ENCODE measurements at places on chromosomes 2 and 18.

DNA sequence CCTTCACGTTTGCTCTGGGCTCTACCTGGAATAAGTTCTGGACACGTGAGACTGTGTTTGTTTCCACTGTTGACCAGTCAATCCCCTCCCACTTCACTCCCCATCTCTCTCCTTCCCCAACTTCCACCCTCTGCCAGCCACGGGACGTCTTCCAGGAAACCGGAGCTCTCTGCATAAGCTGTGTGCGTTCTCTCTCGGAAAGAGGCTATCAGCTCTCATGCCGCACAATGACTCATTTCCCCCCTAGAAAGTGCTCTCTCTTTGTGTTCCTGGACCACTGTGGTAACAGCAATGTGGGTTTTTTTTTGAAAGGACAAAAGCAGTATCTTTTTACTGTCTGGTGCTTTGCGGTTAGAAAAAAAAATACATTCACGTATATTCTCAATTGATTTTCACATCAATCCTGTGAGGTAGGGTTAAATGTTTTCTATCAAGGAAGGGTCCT is 10.2 kb downstream of the PROKR1 start:
- DNase-seq: no peak

- DNase-seq: no peak
Observed at GRCh38 chr2:71526141-71526540, 72.8 kb downstream of the DYSF start.

DNA sequence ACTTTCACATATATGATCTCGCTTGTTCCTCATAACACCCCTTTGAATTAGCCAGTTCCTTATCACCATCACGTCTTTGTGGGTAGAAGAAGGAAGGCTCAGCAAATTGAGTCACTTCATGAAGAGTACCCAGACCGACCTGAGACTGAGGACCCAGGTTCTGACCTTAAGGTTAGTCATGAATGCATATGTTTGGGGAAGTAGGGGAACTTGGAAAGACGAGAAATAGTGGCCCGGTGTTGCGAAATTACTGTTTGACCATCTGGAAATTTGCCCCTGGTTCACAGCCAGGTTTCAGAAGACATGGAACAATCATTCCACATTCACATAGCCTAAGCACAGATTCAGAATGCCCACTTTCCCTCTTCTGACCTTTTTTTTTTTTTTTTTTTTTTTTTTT is 59.8 kb downstream of the MEIS1 start:
- no peak for DNase-seq

GRCh38 chr2:165007161-165007744 is 51.9 kb upstream of the SLC38A11 start:
- no peak for DNase-seq

- peak; percentile 37 for DNase-seq
Observed at GRCh38 chr2:208265371-208265800, 669 bp upstream of the PIKFYVE start.

- DNase-seq: no peak
Observed at GRCh38 chr2:188318161-188318749, 26.6 kb downstream of the GULP1 start.

DNA sequence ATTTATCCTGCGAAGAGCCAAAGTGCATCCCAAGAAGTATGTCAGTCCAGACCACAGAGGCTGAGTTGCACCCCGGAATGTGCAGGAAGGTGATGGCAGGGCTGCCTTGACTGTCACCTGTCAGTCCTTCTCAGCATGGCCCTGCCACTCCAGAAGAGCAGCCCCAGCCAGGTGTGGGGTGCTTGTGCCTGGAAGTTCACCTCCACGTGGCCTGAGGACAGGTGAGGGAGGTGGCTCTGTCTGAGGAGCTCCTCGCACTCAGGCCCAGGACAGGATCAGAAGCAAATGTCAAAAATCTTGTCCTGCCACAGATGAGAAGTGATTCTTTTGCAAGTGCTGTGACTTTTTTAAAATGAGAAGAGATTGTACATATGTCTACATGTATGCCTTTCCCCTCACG is 31.4 kb upstream of the B3GNT7 start:
- no peak for DNase-seq

DNA sequence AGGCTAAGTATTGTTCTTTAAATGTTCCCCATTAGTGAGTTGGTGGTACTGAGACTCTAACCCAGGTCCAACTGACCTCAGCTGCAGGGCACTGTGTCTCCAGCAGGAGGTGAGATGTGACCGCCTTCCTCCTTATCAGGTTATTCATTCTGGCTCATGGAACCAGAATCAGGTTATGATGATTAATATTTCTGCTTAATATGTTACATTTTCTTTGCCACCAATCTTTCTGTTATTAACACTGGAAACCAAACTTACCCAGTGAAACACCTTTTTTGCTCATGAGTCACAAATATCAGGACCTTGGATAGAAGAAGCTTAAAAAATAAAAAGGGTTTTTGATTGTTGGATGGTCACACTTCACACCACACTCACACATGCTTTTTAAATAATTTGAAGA is 85.4 kb downstream of the DPP4 start:
- DNase-seq: no peak

DNA sequence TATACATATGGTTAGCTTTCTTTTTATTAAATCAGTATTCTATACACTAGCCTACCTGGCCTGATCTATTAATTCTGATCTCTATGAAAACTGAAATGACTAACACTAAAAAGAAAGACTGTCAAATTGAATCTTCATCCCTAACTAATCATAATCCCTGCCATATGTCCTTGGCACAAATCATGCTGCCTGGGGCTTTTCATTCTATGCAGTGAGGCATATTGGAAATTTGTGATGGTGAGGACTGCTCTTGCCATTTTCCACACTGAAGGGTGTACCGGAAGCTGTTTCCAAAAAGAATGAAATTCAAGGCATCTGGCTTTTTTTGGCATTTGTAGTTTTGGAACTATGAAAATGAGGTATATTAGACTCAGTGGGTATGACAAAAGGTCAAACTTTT is 39.7 kb downstream of the RAPGEF4 start:
- DNase-seq: no peak

DNA sequence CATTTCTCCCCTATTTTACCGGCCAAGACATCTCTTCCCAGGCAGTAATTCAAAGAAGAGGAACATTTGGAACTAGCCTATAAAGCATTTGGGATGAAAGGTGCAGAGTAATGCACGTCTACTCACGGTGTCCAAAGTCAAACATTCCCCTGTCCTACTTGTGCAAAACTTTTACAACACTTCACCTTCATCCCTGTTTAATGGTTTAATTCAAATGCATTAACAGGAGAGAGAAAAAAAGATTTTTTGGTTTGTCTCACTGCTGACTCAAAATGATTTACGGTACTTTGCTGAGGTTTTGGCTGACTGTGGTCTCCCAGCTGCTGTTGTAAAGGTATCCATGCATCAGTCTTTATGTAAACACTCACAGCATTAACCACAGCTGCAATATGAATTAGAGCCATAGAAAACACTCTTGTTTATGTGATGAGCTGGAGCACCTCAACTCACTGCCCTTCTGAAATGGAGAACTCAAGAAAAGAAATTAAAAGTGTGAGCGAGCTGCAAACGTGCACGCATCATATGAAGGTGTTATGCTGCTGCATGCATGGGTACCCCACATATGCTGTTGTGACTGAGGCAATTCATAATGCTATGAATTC is 220.5 kb downstream of the PIEZO2 start:
- DNase-seq: no peak

GRCh38 chr2:26573241-26573925 is 67.8 kb downstream of the CIB4 start:
- DNase-seq: no peak

- no peak for DNase-seq
Observed at GRCh38 chr2:177314194-177314593, 49.7 kb upstream of the NFE2L2 start.

- no peak for DNase-seq
Observed at GRCh38 chr2:43050866-43051265, 175.5 kb downstream of the ZFP36L2 start.

GRCh38 chr2:220528180-220528675 is 900.8 kb downstream of the SLC4A3 start:
- DNase-seq: no peak

- DNase-seq: no peak
Observed at GRCh38 chr2:219531639-219532377, 11.8 kb downstream of the CHPF start.

DNA sequence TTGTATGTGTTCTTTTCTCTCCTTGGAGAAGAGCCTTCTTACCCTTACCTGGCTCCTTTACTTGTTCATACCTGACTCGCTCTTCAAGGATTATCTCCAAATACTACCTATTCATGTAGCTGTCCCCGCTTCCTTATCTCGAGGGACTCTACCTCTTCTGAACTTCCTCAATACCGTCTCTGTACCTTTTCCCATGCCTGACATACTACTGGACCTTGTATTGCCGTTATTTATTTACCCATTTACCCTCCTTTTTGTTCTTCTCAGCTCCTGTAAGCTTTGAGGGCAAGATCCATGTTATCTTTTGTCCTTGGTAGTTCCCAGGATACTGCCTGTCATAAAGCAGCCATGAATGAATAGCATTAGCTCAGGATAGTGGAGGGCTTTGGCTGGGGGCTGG is 32.5 kb downstream of the KCNS3 start:
- no peak for DNase-seq

DNA sequence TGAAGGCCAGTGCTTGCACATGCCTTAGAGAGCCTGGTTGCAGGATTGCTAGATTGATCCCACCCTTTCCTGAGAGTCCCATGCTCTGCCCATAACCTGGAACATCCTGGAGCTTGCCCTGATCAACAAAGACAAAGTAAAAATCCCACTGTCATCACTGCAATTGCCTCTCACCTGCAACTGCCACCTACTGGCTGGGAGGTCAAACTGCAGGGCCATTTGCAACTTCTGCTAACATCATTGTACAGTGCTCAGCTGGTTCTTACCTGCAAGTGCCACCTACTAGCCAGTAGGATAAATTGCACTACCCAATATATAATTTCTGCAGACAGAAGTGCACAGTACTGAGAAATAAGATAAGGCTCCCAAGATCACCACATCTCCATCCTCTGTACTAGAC is 947.5 kb downstream of the CPS1 start:
- DNase-seq: no peak

DNA sequence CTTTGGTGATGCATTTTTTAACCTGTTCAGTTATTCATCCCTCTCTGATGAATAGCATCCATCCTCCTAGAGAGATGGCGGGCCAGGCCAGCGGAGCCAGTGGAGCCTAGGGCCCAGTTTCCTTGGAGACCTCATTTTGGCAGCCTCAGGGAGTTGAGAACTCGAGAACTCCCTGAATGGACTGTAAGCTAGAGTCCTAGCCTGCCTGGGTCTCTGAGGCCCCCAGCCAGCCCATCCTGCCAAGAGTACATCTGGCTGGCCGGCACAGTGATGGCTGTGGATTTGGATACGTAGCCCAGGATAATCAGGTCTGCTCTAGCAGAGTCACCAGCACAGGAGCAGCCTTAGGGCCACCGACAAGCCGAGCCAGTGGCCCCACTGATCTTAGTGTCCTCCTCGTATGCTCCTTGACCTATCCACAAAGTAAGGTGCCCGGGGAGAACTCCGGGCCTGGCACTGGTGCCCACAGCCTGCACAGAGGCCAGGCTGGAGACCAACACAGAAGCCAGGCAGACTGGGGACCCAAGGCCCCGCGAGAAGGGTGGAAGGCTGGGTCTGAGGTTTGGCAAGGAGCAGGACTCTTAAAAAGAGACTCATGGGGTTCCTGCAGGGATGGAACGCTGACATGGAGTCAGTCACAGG is 110.5 kb upstream of the MCFD2 start:
- no peak for DNase-seq

GRCh38 chr2:64259312-64259711 is 115.1 kb upstream of the PELI1 start:
- peak; percentile 81 for DNase-seq

Data from NCI-H345 (cell line).